ENCODE measurements at places on chromosomes 6 and 20.

DNA sequence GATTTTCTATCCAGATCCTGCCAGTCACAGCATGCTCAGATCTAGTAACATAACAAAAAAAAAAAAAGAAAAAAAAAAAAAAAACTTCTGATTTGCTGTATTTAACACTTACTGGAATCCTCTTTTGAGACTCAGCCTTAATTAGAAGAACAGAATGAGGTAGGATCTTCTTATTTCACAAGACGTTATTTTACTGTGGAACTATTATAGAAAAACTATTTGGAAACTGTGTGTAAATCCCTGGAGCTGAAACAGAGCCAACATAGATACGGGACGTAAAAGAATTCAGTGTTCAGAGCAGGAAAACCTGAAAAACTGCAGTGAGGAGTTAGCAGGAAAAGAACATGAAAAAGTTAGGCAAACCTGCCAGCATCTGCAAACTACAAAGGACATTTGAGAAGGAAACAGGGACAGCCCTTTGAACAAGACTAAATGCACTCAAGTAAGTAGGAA, 3.4 kb upstream of the ZNF217 start:
- no peak for DNase-seq

DNA sequence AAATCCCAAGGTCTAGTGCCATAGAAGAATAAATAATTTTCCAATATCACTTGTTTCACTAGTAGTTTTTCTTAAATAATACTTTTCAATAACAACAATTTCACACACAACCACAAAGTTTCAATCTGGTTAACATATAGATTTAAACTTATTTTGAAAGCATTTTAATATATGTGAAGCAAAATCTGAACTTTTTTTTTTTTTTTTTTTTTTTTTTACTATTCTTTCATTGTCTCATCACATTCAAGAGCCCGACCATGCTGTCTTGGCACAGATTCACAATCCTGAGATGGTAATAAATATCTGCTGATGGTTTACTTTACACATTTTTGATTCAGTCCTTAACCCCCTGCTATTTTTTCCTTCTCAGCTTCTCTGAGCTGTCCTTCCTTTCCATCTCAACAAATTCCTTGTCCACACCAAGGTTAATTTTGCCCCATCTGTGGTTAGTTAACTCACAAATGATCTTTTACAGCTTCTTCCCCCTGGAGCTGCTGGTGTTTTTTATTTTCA, 262.8 kb downstream of the TMEM242 start:
- DNase-seq: peak; percentile 11

GRCh38 chr6:35402136-35402855, 49.8 kb upstream of the FANCE start:
- no peak for DNase-seq

GRCh38 chr20:21232546-21233280, 70.4 kb upstream of the XRN2 start:
- no peak for DNase-seq

DNA sequence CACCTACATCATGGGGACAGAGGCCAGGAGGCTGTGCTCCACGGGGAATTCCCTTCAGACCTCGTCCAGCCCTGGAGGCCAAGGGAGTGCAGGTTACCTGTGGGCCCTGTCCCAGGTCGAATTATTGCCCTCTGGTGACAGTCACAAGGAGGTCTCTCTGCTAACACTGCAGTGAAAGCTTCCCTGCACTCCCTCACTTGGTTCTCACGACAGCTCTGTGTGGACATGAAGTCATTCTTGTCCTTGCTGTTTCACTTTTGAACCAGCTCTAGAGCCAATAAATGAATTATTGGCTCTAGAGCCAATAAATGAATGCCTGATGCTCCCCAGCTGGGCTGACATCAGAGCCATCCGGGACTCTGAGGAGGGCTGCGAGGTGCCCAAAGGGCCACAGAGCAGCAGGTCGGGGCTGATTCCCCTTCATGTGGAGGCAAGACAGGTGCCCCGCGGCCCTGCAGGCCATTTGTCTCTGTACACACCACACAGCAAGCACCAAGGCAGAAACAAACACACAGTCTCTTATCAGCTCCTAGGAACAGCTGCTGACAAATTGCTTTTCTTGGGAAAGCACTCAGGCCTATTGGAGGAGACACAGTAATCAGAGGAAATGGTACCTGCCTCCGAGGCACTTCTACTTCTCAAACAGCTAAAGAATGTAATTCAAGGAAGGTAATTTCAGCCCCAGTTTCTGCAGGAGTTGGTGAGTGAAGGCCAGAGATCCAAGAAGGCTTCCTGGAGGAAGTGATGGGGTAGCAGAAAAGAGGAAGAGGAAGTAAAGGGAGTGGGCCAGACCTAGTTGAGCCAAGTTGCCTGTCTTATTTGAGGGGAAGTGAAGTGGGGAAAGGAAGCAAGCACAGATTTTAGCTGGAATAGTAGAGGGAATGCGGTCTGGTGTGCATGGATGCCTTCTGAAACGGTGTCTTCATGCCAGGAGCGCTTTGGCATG, 27.5 kb upstream of the TBXT start:
- no peak for DNase-seq

GRCh38 chr20:50355590-50356524, 154.3 kb upstream of the PTPN1 start:
- DNase-seq: no peak

GRCh38 chr6:10861086-10861485, 20.8 kb downstream of the GCM2 start:
- DNase-seq: no peak

DNA sequence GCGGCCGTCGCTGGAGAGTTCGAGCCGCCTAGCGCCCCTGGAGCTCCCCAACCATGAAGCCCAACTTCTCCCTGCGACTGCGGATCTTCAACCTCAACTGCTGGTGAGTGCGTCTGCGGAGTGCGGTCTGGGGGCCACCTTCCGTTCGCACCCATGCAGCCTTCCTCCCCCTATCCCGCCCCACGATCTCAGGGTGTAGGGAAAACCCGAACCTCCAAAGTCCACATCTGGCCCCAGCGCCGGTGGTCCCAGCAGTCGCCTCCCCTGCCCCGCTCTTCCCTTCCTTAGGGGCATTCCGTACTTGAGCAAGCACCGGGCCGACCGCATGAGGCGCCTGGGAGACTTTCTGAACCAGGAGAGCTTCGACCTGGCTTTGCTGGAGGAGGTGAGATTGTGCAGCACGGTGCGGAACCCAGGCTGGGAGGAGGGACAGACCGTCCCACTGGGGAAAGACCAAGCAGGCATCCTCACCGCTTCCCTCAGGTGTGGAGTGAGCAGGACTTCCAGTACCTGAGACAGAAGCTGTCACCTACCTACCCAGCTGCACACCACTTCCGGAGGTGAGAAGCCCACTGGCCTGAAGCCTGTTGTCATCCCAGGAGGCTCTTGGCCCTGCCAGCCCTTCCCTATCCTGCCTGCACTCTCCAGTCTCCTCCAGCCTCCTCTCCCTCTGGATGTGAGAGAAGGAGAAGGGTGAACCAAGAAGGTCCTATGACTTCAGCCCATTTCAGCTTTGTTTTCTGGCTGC, 719 bp downstream of the SMPD2 start:
- peak; percentile 29 for DNase-seq

DNA sequence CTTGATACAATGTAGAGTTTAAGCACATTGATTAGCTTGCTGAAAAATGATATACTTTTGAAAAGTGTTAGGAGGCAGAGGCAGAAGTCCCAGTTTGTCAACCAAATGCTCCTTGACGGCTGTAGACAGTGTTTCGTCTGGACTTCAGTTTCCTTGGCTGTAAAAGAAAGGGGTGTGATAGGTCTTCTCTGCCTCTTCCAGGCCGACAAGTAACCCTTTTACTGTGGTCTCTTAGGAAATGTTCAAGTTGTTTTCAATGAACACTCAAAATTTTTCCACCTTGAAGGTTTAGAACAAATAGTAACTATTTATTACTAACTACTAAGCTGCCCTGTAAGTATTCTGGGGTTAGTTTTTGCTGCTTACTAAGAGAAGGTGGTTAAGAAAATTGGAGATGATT, 122.4 kb downstream of the IRF4 start:
- DNase-seq: no peak

GRCh38 chr20:32988008-32988407, 16.2 kb downstream of the SUN5 start:
- DNase-seq: no peak

DNA sequence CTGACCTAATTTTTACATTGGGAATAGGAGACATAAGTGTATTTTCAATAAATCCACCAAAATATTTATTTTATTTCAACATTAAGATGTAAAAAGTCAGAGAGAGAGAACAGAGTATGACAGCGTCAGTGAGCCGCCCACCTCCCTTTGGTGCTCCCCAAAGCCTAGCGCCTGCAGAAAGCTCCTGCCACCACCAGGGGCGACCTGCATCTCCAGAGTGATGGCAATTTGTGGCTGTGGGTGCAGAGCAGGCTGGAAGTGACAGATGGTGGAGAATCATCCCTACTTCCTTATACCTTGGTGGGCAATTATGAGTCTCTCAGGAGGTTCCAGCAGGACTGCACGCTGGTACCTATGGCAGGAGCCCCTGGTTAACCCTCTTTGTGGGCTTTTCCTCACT, 87.3 kb downstream of the PTPRT start:
- DNase-seq: no peak

GRCh38 chr6:5202941-5203340, 57.8 kb downstream of the LYRM4 start:
- DNase-seq: no peak

DNA sequence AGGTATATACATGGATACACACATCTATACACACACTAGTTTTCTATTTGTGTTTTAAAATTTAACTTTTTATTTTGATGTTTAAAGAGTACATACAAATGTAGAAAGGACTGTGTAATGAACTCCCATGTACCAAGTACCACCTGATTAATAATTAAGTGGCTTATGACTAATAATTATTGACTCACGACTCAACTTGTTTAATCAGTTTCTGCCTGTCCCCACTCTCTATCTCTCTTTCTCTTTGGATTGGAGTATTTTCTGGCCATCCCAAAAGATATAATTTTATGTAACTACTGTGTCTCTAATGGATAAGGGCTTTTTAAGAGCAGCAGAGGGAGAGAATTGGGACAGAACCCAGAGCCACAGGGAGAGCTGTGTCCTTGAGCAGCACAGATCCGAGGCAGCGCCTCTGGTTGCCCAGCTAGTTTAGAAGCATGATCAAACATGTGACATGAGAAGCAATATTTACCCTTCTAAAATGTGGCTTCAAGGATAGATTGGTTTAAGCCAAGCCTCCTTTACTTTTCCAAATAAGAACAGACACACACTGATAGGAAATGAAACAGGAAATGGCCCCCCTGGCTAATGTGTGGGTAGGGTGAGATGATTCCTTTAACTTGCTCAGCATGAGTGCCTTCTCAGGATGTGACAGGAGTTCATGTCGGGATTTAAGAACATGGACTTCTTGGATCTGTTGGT, 81.0 kb downstream of the ERMARD start:
- no peak for DNase-seq

DNA sequence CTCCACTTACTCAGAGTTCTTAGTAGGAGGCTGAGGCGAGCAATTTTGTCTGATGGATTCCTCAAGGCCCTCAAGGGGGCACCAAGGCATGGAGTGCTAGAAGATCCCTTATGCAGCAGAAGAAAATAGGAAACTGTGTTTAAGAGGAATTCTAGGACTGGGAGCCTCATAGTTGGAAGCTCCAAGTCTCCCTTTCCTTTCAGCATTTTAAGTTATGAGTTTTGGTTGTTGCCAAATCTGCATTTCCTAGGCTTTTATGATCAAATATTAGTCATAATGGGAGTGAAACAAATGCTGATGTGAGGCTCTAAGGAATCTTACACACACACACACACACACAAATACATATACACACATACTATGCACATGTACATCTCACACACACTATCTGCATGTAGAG, 714.0 kb downstream of the UTRN start:
- no peak for DNase-seq

- DNase-seq: no peak
These were observed 52.4 kb upstream of the MRPS10 start for GRCh38 chr6:42269974-42270510.

DNA sequence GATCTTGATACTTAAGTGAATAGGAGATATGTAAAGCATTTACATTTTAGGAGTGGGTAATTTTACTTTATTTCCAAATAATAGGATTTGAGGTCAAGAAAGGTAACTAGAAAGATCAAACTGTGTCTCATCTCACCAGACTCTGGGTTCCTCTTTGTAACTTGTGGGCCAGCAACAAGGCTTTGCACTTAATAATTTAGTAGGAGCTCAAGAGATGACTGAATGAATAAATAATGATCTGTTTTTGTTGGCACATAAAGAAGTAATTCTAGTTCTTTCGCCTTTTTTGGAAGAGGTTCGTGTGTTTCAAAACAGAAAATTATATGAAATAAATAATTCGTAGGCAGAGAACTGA, 67.4 kb upstream of the FABP7 start:
- DNase-seq: no peak

DNA sequence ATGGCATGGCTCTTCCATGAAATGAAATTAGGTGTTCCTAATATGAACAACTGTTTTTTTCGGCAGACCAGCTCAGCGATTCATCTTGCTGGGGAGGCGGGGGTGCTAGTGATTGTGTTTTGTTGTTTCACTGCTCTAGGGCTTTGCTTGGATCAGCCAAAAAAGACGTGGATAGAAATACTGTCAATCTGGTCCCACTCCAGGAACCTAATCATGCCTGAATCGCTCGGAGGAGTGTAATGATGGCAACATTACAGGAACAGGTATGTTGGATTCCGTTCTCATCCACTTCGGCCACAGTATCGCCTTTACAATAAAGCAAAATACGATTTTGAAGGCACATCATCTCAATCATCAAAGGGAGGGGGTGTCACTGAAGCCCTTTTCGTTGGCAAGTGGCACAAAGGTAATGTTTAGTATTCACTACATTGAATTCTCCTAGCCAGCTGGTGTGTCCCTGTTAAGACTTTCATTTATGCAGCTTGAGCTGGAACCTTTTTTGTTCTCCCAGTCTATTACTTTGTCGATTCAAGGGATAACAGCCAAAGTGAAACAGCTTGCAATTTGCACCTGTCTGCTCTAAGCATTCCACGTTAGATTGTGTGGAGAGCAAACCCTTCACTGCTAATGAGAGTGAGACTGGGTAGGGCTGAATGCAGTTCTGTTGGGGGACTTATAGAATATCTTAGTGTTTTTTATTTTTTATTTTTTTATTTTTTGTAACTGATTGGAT, 477.7 kb downstream of the TFAP2A start:
- no peak for DNase-seq

- no peak for DNase-seq
These were observed 25.7 kb downstream of the PPP1R16B start for GRCh38 chr20:38831049-38831691.

- DNase-seq: peak; percentile 33
These were observed 16.5 kb downstream of the SMLR1 start for GRCh38 chr6:130843575-130844320.

GRCh38 chr6:100126790-100127484, 132.9 kb upstream of the MCHR2 start:
- DNase-seq: no peak
